Immature natural killer cell (primary cell): ENCODE measurements at places on chromosomes 5 and 9. TPM values are rescaled to one million over a fixed set of nuclear protein-coding genes. Genes with fewer than 3 reads are reported as not detected.

DNA sequence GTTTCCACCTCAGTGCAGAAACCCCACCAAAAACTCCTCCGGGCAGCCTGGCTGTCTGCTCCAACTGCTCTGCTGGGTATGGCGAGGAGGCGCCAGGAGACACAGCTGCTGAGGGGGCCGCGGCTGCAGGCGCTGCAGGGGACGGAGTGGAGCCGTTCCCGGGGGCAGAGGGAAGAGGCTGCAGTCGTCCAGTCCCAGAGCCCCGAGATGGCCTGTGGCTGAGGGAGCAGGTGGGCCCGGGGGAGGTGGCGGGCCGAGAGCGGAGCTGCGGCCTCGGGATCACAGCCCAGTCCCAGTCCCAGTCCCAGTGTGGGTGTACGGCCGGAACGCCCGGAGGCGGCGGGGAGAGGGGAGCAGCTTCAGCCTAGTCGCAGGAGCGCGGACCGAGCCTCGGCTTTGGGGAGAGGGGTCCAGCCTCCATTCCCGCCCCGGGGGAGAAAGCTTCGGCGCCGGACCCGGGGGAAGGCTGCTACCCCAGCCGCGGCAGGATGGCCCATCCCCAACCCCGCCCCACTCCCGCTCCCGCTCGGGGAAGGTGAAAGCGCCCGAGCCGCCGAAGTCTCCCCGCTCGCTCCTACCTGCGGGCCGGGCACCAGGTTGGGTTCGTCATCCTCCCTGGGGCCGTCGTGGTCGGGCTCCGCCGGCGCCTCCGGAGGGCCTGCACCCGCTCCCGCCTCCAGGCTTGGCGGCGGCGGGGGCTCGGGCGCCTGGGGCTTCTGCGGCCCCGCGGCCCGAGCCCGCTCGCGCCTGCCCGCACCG lies 513 bp downstream of the FAM193B start:
- no peak overlapping the region for H3K27ac ChIP-seq
- no peaks in the 10 kb centered on the region for H3K27me3 ChIP-seq
- DNase-seq, result peak; percentile 39
- H3K4me1 ChIP-seq, result peaks cover 27% of the 10 kb centered on the region

DNA sequence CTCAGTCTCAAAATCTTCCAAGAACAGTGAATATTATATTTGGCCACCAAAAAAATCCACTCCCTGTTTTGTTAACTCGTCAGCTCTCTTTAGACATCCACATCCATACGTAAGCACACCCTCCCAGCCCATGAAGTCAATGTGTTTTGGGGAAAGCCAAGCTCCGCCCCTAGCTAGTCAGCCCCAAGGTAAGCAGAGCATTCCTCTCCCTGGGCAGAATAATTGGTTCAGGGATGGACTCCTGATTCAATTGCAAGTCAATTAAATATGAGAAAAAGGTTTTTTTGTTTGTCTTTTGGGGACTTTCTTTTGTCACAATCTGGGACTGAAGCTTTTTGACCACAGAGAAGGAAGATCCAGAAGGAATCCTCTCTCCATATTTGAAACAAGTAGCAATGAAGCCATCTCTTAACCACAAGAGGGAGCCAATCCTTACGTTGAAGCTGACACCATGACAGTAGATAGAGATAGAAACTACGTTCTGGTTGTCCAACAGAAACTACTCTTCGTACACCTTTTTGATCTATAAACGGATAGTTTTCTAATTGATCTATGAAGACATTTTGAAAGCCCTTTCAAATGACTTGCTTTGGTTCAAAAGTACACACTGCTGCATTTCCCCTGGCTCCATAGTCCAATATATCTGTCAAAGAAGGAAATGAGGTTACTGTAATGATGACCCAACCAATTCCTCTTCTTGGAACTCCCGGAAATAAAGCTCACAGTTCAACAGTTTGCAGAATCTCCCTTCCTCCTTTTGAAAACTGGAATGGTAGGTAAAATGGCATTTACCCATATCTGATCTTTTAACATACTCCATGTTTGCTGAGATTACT lies 166.4 kb downstream of the TLE1 start:
- peak overlapping the region; percentile 62 for H3K4me3 ChIP-seq
- no peak overlapping the region for H3K27ac ChIP-seq
- peaks cover 6% of the 10 kb centered on the region for H3K4me1 ChIP-seq
- no peaks in the 10 kb centered on the region for H3K36me3 ChIP-seq
- peak; percentile 54 for DNase-seq
- H3K27me3 ChIP-seq, result peaks cover 20% of the 10 kb centered on the region

DNA sequence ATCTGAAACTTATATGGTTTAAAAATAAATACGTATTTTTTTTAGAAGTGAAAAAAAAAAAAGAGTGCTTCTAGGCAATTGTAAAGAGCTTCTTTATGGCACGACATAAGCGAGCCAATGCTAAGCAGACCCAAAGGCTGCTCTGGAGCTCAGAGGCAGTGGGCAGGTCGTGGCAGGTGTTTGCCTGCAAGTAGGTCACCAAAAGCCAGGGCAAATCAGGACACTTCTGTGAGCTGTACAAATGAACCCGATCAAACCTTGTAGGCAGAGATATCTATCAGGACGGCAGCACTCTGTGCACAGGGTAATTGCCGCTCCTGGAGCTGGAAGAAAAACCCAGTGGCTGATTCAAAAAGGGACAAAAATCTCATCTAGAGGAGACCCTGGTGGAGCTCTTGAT lies 75.9 kb downstream of the IRX2 start:
- no peak for DNase-seq
- no peak overlapping the region for H3K4me3 ChIP-seq
- H3K4me1 ChIP-seq, result no peaks in the 10 kb centered on the region
- no peaks in the 10 kb centered on the region for H3K36me3 ChIP-seq
- H3K27me3 ChIP-seq, result no peaks in the 10 kb centered on the region

- H3K36me3 ChIP-seq, result no peaks in the 10 kb centered on the region
- no peak overlapping the region for H3K4me3 ChIP-seq
Measured at GRCh38 chr5:173697931-173698579, 81.6 kb upstream of the BOD1 start.

- peaks cover 3% of the 10 kb centered on the region for H3K27me3 ChIP-seq
- peak overlapping the region; percentile 85 for H3K27ac ChIP-seq
- H3K4me3 ChIP-seq, result peak overlapping the region; percentile 75
- no peaks in the 10 kb centered on the region for H3K36me3 ChIP-seq
Measured at GRCh38 chr9:113568571-113569321, 105.2 kb downstream of the RGS3 start.

DNA sequence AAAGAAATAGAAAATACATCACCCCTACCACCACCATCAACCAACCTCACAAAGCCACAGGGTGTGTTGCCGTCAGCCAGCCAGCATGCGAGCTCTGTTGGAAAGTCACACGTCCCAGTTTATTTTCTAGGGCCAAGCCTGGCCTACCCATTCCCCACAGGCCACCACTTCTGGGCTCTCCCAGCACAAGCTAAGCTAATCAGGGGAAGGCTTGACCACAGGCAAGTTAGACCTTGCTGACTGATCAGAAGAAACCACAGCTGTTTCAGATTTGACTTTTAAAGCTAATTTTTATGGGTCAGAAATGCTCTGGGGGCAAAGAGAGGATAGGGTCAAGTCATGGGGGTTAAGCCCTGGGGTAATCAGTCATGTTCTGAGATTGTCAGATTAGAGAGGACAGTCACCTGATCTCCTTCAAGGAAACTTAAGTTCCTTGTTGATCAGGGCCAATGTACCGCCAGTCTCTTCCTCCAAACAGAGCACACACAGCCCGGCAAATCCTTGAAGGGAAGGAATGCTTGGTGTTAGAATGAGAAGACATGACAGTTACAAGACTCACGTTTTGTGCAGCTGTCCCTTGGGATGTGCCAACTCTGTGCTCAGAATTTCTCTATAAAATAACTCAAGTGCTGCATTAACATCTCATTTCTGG lies 7.6 kb downstream of the SHB start:
- peaks cover 12% of the 10 kb centered on the region for H3K36me3 ChIP-seq
- H3K27me3 ChIP-seq, result peaks cover 12% of the 10 kb centered on the region
- no peak overlapping the region for H3K4me3 ChIP-seq
- no peak overlapping the region for H3K27ac ChIP-seq

DNA sequence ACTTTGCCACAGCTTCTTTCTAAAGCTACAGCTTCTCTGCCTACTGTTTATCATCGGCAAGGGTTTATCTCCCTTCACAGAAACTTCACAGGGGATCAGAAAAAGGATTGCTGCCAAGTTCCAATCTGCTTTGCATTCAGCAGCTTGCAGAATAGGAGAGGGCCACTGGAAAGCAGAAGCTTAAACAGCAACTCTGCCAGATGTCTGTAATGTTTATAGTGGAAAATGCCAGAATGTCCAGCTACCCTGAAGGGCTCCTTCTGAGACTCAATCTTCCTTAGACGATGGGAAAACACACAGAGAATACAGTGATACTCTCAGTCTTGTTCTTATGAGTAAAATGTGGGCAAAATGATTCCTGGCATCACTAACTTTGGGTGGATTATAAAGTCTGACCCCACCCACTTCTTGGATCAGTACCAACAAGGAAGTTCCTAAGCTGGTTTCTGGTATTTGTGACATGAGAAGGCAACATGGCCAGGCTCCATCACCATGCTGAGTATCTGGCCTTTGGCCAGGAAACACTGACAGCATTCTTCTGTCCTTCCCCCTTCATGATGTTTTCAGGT lies 19.0 kb downstream of the STOM start:
- peak overlapping the region; percentile 24 for H3K4me3 ChIP-seq
- H3K4me1 ChIP-seq, result peaks cover 97% of the 10 kb centered on the region
- H3K27ac ChIP-seq, result peak overlapping the region; percentile 4
- peaks cover 6% of the 10 kb centered on the region for H3K27me3 ChIP-seq
- H3K36me3 ChIP-seq, result peaks cover 49% of the 10 kb centered on the region

DNA sequence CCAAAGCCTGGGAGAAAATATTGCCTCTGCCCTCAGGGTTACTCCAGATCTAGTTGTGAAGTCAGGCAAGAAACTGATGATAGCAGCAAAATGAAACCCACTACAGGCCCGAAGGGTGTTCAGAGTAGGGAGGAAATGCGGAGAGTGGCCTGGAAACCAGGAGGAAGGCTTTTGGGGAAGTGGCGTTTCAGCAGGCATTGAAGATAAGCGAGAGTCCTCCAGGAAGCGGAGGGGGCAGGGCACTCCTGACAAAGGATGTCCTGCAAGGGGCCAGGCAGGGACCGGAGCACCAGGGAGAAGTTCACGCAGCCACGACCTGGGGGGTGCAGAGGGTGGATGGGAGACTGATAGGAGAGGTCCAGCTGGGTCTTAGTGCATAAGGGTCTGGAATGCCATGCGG lies 7.8 kb upstream of the FOXI1 start:
- no peaks in the 10 kb centered on the region for H3K4me1 ChIP-seq
- H3K27ac ChIP-seq, result no peak overlapping the region
- H3K4me3 ChIP-seq, result no peak overlapping the region
- no peak for DNase-seq
- no peaks in the 10 kb centered on the region for H3K36me3 ChIP-seq

DNA sequence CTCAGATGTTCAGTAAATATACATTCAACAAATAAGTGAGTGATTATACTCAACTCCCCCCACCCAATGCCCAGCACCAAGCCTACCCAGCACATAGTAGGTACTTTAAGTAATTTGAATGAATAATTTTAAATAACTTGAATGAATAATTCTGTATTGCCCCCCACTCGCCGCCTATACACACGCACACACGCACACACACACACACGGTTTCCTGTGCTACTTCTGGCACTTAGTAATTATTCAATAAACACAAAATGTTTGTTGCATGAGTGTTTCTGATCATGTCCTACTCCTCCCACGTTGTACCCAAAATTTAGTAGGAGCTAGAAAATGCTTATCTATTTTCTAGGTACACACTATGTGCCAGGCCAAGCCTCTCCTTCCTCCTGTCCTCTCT lies 16.2 kb downstream of the PCDH12 start:
- peak overlapping the region; percentile 8 for H3K4me3 ChIP-seq
- no peaks in the 10 kb centered on the region for H3K36me3 ChIP-seq
- H3K4me1 ChIP-seq, result peaks cover 28% of the 10 kb centered on the region
- DNase-seq, result peak; percentile 24

DNA sequence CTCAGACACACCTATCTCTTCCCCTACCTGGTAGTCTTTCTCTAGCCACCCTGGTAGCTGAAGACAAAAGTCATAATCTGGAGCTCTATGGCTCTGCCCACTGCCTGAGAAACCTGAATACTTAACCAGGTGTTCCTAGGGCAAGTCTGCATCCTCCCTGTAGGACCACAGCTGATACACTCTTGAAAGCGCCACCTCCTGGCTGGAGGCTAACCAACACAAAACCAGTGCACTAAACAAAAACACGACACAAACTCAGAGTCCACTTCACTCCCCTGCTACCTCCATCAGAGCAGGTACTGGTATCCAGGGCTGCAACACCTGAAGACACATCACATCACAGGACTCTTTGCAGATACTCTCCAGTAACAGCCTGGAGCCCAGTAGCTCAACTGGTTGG lies 84.6 kb upstream of the ANXA1 start:
- H3K27ac ChIP-seq, result no peak overlapping the region
- no peaks in the 10 kb centered on the region for H3K4me1 ChIP-seq
- H3K27me3 ChIP-seq, result no peaks in the 10 kb centered on the region
- H3K4me3 ChIP-seq, result no peak overlapping the region
- no peaks in the 10 kb centered on the region for H3K36me3 ChIP-seq

- H3K27me3 ChIP-seq, result no peaks in the 10 kb centered on the region
- H3K4me1 ChIP-seq, result no peaks in the 10 kb centered on the region
- peaks cover 9% of the 10 kb centered on the region for H3K36me3 ChIP-seq
- no peak overlapping the region for H3K4me3 ChIP-seq
Measured at GRCh38 chr9:33017283-33018041, 7.6 kb upstream of the DNAJA1 start.

DNA sequence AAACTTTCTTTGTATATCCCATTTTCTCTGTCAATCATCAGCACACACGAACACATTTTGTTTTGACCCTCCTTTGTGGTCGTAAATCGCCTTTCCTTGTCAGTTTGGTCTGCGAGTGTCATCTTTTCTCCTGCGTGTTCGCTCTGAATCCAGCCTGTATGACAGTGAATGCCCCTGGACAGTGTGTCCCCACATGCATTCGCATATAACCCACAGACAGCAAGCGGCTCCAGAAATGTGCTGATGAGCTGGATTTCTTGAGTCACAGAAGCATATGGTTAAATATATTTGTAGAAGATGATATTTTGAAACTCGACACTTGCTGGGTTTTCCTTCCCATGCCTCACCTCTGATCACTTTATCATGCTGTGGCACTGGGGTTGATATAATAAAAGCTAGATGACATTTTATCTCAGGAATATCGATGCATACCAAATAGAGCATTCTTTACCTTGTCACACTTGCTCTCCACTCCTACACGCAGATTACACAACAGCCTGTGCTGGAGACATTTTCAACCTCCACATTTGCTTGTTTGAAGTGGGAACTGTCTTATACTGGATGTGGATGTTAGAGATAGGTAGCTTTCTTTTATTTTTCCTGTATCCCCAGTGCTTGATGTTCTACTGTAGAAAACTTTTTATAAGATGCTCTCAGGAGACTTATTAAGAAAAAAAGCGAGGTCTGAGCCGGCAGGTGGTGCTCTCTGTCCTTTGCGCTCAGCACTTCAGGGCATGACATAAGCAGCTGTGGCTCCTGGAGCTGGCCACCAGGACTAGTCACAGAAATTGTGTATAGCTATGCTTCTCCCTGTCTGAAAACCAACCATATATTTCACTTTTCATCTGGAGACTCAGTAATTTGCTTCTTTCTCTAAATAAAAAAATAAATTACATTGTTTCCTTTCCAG lies 215.1 kb downstream of the SH3GL2 start:
- no peak for DNase-seq
- no peaks in the 10 kb centered on the region for H3K36me3 ChIP-seq
- no peaks in the 10 kb centered on the region for H3K4me1 ChIP-seq
- H3K4me3 ChIP-seq, result no peak overlapping the region
- no peak overlapping the region for H3K27ac ChIP-seq

The IFNB1 gene
- not detected for polyA plus RNA-seq

The TCF7 gene
- polyA plus RNA-seq, result 38.2 TPM

The TMEM171 gene
- not detected for polyA plus RNA-seq

The OTP gene
- polyA plus RNA-seq, result not detected

The AK1 gene
- polyA plus RNA-seq, result 0.12 TPM

The CORO2A gene
- polyA plus RNA-seq, result 1.6 TPM

The PCDHA11 gene
- polyA plus RNA-seq, result not detected

The C9 gene
- polyA plus RNA-seq, result not detected

The CFAP157 gene
- 0.24 TPM for polyA plus RNA-seq

The RNF180 gene
- polyA plus RNA-seq, result not detected
